ENCODE measurements at places on chromosomes 5 and 9.

GRCh38 chr9:126563556-126563955, 50.2 kb upstream of the LMX1B start:
- DNase-seq: no peak

DNA sequence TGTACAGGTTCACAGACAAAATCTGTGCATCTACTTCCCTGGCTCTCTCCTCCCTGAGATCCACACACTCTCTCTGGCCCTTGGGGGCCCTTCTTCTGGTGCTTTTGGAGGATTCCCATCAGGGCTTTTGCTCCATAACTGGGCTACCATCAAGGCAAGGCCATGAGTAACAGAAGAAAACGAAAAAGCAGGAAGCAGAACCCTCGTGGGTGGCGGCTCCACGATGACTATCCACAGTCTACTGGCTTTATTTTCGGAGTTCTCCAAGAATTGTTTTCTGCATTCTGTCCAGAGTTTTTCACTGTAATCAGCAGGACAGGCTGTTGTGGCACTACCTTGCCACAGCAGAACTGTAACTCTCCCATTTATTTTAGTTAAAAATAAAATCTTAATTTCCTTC, 19.9 kb downstream of the PNPLA7 start:
- no peak for DNase-seq

GRCh38 chr5:18662231-18662630, 1028.0 kb downstream of the TAF11L14 start:
- no peak for DNase-seq

GRCh38 chr5:137837491-137838394, 29.9 kb upstream of the MYOT start:
- no peak for DNase-seq

DNA sequence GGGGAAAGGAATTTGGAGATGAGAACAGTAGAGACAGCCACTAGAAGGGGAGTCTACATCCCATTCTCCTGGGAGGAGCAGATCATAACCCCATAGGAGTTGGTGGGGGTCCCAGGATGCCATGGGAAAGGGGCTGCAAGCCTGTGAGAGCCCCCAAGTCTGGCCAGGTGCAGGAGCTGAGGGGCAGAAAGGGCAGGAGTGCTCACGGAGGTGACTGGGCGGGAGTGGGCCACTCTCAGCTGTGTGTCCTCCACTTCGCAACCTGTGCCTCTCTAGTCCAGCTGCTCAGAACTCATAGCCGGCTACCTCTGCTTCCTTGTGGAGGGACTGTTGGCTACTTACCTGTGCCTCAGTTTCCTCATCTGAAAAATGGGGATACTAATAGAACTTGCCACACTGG, 263.9 kb downstream of the FSTL4 start:
- DNase-seq: no peak

- no peak for DNase-seq
Observed at GRCh38 chr5:127571314-127572131, 54.1 kb downstream of the PRRC1 start.

DNA sequence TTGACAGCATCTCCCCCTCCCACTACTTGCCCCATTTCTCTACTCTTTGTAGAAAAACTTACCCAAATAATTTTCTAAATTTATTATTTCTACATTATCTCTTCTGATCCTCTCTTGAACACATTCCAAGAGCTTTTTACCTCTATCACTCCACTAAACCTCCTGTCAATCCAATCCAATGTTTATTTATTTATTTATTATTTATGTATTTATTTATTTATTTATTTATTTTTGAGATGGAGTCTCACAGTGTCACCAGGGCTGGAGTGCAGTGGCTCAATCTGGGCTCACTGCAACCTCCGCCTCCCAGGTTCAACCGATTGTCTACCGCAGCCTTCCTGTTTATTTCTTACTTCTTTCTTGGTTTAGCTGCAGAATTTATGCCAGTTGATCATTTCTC, 178.5 kb upstream of the GAS1 start:
- no peak for DNase-seq

DNA sequence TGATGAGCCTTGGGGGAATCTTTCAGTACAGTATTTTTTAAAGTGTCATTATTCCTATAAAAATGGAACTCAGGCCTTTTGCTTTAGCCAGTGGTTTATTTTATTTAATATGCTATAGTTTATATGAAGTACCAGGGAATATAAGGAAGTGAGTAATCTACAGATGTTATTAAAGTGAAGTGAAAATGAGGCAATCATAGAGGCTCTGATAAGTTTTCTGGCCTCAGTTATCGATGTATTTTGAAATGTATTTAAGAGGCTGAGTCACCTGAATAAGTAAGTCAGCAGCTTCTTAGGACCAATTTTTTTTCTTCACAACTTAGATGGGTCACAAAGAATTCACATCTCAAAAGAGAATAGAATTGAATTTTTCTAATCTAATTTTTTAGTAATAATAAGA, 829.0 kb downstream of the DNAH5 start:
- DNase-seq: no peak

GRCh38 chr5:177310332-177310731, 1.4 kb downstream of the MXD3 start:
- DNase-seq: no peak
